SJCRH30 (cell line): ENCODE measurements at places on chromosomes 11 and 22. TPM values are rescaled to one million over a fixed set of nuclear protein-coding genes. Genes with fewer than 3 reads are reported as not detected.

MMP13 gene
- total RNA-seq = not detected in 2 replicates

CCDC116 gene
- total RNA-seq = 0.38 TPM in 1 of 2 replicates, not detected in the other

DNA sequence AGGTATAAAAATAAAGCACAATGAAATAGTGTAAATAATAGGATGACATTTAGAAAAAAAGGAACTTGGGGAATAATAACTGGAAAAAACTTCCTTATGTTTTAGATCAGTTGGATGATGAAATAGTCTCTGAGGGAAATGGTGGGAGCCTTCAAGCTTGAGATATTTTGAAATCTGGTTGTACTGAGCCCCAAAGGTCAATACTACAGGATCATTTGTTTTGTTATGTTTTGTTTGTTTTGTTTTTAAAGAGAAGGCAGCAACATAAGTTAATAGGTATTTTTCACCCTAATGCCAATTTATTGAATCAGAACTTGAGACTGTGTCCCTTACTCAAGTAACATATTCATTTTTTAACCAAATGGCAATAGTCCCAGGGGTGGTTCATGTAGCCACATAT lies 393.1 kb downstream of the ETS1 start:
- H3K27me3 ChIP-seq = no peaks in the 10 kb centered on the region
- H3K27ac ChIP-seq = no peak overlapping the region
- no peaks in the 10 kb centered on the region for H3K4me1 ChIP-seq
- H3K36me3 ChIP-seq = no peaks in the 10 kb centered on the region
- no peak for DNase-seq

DNA sequence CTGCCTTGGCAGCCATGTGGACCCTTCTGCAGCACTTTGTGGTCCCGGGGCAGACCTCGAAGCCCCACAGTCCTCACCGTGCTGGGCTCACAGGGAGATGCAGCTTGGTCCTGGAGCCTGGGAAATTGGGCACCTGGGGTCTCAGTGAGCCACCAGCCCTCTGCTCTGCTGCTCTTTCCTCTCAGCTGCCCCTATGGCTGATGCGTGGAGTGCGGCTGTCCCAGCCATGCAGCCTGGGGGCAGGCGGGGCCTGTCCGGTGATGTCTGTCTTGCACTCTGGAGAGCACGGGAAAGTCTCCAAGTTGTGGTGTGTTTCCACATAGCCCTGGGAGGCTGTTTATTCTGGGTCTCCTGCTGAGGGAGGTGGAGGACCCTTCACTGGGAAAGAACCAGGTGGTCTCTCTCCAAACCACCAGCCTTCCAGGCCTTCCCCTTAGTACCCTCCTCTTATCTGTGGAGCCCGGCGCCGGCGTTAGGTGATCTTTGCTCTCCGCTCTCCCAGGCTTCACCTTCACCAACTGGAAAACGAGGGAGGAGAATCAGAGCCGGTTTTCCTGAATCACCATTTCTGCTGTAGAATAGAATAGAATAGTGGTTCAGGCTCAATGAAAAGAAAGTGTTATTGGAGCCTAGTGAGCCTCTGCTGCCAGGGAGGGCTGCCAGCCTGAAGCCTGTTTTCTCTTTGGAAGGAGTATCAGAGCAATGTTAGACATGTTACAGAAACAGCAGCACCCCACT lies 41.2 kb upstream of the GRAMD4 start:
- no peaks in the 10 kb centered on the region for H3K36me3 ChIP-seq
- H3K27me3 ChIP-seq = peaks cover 9% of the 10 kb centered on the region; the same call in 1 of the 2 replicates
- DNase-seq = no peak
- no peaks in the 10 kb centered on the region for H3K4me1 ChIP-seq

DNA sequence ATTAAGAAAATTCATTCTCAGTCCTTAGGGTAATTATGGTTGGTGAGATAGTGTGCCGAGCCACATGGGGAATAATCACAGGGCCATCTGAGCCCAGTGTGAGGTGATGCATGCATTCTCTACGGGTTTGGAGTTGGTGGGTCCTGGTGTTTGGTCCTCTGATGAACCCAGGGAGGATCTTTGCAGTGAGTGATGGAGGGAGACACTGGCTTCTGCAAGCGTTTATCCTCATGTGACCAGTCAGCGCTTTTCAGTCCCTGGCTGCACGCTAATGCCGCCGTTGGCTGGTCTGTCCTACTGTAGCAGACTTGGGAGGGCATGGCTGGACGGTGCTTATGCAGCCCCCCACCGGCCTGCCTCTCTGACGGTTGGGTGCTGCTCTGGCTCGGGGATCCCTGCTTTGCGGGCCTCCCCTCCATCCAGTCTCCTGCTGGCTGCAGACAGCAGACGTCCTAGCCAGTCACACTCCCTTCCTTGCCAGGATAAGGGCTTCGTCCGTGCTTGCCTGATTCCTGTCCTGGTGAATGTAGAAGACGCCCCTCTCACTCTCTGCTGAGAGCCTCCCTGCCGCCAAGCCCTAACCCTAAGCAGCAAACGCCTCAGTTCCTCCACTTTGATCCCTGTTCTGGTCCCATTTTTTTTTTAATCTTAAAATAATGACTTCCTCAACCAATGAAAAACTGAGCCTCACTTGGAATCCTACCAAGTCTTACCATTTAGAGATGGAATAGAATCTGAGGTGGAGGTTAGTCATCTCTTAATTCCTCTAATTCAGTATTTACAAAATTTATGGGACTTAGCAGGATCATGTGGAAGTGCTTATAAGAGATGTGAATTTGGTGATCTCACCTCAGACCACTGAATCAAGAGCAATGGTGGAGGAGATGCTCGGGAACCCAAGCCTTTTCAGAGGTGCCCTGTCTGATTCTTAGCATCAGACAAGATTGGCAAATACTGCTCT lies 143.7 kb upstream of the SORL1-AS1 start:
- no peaks in the 10 kb centered on the region for H3K36me3 ChIP-seq
- no peaks in the 10 kb centered on the region for H3K4me1 ChIP-seq
- no peaks in the 10 kb centered on the region for H3K27me3 ChIP-seq
- no peak overlapping the region for H3K27ac ChIP-seq
- no peak for DNase-seq

DNA sequence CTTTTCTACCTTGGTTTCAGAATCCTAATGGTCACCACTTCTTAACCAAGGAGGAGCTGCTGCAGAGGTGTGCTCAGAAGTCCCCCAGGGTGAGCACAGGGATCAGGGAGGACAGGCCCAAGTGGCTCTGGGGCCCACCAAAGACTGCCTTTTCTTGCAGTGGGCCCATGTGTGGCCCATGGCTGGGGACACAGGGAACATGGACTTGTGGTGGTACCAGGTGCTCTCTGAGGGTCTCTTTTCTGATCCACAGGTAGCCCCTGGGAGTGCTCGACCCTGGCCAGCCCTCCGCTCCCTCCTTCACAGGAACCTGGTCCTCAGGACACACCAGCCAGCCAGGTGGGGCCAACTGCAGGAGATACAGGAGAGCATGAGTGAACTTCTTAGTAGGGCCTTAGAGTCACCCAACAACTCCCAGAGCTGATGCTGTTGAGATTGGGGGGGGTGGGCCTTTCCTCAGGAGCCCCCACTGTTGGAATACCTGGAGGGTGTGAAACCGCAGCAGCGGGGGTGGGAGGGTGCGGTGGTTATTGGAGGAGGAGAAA lies 2.0 kb downstream of the MUS81 start:
- no peak for DNase-seq
- H3K4me1 ChIP-seq = no peaks in the 10 kb centered on the region; the same call in 1 of the 2 replicates
- H3K27me3 ChIP-seq = no peaks in the 10 kb centered on the region
- H3K36me3 ChIP-seq = peaks cover 29% of the 10 kb centered on the region

DNA sequence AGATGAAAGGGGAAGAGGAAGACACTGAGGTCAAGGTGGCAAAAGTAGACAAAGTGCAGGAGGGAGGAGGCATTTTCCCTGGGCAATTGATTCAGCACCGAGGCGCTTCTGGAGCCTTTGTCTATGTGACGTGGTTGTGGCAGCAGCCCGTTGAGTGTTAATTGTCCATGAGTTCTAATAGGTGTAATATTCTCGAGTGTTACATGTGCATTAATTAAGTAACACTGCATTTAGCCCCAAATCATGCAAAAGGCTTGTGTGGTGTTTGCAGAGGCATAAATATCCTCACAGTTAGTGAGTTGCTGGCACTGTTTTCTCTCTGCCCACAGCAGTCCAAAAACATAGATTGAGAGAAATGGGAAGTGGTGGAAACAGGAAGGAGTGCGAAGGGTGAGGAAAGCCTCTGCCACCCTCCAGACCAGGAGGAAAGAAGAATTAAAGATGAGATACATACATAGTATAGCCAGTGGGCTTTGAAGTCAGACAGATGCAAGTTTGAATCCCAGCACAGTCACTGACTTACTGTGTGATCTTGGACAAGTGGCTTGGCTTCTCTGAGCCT lies 361.2 kb downstream of the MN1 start:
- H3K27me3 ChIP-seq = no peaks in the 10 kb centered on the region
- no peak overlapping the region for H3K27ac ChIP-seq
- DNase-seq = no peak

DNA sequence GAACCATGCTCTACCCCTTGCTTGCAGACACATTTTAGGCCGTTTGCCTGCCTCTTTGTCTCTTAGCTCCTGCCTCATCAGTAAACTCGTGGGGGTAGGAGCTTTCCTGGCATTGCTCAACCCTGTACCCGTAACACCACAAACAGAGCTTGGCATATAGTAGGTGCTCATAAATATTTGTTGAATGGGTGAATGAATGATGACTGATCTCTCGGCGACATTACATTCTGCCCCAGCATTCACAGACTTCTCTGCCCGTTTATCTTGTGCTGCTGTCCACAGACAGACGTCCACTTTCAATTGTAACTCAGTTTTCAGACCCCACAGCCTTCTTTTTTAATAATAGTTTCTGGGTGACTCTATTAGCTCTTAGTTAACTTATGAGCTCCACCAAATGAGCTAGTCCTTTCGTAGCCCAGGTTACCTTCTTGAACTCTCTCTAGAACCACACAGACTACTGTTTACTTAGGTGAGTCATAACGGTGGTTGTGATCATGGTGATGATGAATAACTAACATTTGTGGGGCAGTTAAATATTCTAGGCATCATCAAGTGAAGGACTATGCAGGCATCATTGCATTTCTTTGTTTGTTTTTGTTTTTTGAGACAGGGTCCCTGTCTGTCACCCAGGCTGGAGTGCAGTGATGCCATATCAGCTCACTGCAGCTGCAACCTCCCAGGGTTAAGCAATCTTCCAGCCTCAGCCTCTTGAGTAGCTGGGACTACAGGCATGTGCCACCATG lies 188.4 kb downstream of the ADAMTS15 start:
- H3K36me3 ChIP-seq = no peaks in the 10 kb centered on the region
- peaks cover 10% of the 10 kb centered on the region for H3K4me1 ChIP-seq
- no peaks in the 10 kb centered on the region for H3K27me3 ChIP-seq
- no peak overlapping the region for H3K4me3 ChIP-seq
- DNase-seq = no peak

DNA sequence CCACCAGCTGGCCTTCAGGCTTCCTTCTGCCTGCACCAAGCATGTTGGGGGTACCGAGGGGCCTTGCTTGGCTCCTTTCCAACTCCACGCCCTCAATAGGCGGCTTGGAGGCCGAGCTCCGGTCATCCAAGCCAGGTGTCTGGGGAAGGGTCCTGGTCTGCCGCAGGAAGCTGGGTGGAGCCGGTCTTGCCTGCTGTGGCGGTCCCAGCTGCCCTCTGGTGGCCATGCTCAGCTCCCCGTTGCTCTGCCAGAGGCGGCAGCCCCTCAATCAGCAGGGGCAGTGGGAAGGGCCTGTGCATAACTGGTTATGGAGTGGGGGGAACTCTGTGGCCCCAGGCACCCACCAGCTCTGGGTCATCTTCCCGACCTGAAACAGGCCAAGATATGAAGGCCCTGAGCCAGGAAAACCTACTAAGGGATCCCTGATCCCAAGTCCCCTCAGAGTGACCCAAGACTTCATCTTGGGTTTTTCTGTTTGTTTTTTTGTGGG lies 3.2 kb downstream of the ARVCF start:
- H3K27me3 ChIP-seq = peaks cover 6% of the 10 kb centered on the region; the same call in 1 of the 2 replicates
- no peak overlapping the region for H3K27ac ChIP-seq
- peak; percentile 84 for DNase-seq
- H3K36me3 ChIP-seq = no peaks in the 10 kb centered on the region
- peaks cover 3% of the 10 kb centered on the region; the same call in 1 of the 2 replicates for H3K4me1 ChIP-seq

GRCh38 chr22:37994049-37994448 lies 9.7 kb upstream of the SOX10 start:
- no peaks in the 10 kb centered on the region for H3K36me3 ChIP-seq
- peaks cover 11% of the 10 kb centered on the region for H3K4me1 ChIP-seq
- no peak overlapping the region for H3K4me3 ChIP-seq
- H3K27ac ChIP-seq = no peak overlapping the region
- 0 out of 2 replicates have a peak, but pooled peaks cover 5% of the 10 kb centered on the region for H3K27me3 ChIP-seq
- DNase-seq = no peak

GRCh38 chr11:16610738-16611388 lies 127.6 kb upstream of the C11orf58 start:
- H3K36me3 ChIP-seq = no peaks in the 10 kb centered on the region
- H3K27ac ChIP-seq = no peak overlapping the region
- H3K4me3 ChIP-seq = no peak overlapping the region

DNA sequence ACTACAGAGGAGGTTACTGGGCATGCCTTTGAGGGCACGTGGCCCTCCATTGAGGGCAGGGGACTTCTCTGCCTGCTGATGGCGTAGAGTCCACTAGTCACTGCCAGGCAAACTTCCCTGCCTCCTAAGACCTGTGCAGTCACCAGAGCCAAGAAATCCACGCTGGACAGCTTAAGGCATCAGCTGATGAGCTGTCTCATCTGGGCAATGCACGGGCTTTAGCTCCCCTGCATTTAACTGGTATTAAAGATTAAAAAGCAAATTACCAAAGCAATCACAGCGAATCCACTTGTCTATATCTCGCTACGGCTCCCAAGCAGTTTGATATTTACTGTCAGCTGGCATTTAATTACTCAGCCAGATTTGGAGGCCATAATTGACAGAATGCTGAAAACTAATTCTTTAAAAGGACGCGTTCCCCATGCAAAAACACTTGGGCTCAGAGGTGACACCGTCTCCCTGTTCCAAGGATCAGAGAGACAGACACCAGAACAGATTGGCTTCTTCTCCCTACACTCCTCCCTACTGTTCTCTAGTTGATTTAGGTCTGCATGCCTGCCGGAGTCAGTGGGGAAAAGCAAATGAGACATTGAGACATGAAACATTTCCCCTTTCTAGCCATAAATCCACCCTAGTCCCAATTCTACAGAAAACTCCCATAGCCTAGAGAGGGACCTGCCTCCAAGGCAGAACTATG lies 68.5 kb downstream of the SPATA19 start:
- H3K4me1 ChIP-seq = no peaks in the 10 kb centered on the region
- no peak overlapping the region for H3K4me3 ChIP-seq
- H3K27me3 ChIP-seq = no peaks in the 10 kb centered on the region
- no peaks in the 10 kb centered on the region for H3K36me3 ChIP-seq
- no peak for DNase-seq

DNA sequence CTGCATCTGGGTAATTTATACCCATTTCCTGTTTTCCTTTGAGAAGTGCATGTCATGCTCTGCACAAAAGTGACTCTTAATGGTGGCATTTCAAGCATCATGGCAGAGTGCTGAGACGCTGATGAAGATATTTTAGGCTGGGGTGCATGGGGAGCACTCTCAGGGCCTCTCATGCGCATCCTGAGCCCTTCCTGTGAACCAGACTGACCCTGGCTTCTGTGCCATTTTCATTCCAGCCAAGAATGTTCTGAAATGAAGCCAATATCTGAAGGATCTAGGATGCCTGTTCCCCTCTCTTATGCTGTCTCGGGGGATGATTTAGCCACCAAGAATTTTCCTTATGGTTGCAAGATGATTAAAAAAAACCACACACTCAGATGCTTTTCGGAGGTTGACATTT lies 61.5 kb downstream of the MIAT start:
- H3K27ac ChIP-seq = no peak overlapping the region; the same call in 1 of the 2 replicates
- peak; percentile 33 for DNase-seq
- no peaks in the 10 kb centered on the region for H3K27me3 ChIP-seq

- no peaks in the 10 kb centered on the region for H3K27me3 ChIP-seq
- DNase-seq = peak; percentile 86
- no peaks in the 10 kb centered on the region for H3K36me3 ChIP-seq
- H3K4me1 ChIP-seq = peaks cover 37% of the 10 kb centered on the region
Observed at GRCh38 chr11:119376197-119376847, 5.2 kb downstream of the USP2 start.
